ENCODE measurements at places on chromosomes 3 and 15.

GRCh38 chr3:76199382-76199781 is 414.0 kb upstream of the ZNF717 start:
- no peak for DNase-seq

- DNase-seq = no peak
These were observed 2.8 kb upstream of the RPL24 start for GRCh38 chr3:101689286-101689685.

GRCh38 chr3:60594025-60594424 is 657.2 kb downstream of the FHIT start:
- no peak for DNase-seq

DNA sequence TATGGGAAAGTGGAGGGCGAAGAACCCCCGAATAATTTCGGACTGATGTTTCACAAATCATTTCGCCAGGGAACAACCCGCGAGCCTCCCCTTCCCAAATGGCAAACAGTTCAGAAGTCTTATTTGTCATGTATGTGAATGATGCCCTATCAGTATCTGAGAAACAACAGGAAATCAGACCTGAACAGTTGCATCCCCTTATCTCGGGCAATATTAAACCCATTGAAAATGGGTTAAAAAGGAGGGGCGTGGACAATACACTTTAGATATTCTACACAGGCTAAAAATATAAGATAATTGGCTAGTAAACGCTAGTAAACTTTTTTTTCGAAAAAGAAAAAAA is 1003.3 kb upstream of the NR2F2 start:
- no peak for DNase-seq

- no peak for DNase-seq
These were observed 227.3 kb upstream of the C2CD4B start for GRCh38 chr15:62392376-62392775.
